ENCODE measurements at places on chromosomes 4 and X.

DNA sequence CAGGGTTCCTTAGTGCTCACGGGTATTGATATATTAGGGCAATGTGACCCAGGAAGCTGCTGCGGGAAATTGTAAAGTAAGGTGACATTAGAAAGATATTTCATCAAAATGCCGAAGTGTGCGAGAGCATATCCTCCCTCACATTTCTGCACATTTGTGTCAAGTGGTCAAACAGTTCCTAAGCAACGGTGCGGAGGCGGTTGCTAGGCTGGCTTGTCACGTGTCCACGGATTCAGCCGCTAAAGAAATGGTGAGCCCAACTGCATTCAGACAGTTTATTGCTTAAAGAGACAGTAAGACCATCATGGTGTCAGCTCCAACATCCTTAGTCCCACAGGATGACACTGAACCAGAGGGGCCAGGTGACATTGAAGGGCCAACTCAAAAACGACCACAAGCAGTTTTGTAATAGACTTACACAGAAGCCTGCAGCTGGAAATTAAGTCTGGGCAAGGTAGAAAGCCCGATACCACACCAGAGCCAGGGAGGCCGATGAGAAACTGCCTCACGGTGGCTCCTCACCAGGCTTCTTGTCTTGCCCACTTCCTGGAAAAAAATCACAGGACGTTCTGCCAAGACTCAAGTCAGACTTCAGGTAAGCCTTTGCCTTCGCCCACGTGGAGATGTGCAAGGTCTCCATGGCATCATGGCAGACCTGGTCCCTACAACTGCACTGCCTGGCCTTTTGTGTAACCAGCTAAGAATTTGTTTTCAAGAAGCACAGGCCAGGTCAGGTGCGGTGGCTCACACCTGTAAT lies 50.4 kb downstream of the USP11 start:
- DNase-seq = peak; percentile 2

- DNase-seq = no peak
Observed at GRCh38 chr4:90317785-90318184, 190.6 kb downstream of the CCSER1 start.

- no peak for DNase-seq
Observed at GRCh38 chr4:104451573-104451972, 43.1 kb downstream of the CXXC4 start.

- DNase-seq = peak; percentile 70
Observed at GRCh38 chr4:152100379-152101201, 339.8 kb upstream of the GATB start.

- DNase-seq = no peak
Observed at GRCh38 chr4:68499021-68499420, 51.8 kb downstream of the TMPRSS11E start.

GRCh38 chrX:20967725-20968124 lies 406.5 kb upstream of the CNKSR2 start:
- no peak for DNase-seq

GRCh38 chr4:175954685-175955084 lies 111.0 kb upstream of the WDR17 start:
- DNase-seq = no peak

DNA sequence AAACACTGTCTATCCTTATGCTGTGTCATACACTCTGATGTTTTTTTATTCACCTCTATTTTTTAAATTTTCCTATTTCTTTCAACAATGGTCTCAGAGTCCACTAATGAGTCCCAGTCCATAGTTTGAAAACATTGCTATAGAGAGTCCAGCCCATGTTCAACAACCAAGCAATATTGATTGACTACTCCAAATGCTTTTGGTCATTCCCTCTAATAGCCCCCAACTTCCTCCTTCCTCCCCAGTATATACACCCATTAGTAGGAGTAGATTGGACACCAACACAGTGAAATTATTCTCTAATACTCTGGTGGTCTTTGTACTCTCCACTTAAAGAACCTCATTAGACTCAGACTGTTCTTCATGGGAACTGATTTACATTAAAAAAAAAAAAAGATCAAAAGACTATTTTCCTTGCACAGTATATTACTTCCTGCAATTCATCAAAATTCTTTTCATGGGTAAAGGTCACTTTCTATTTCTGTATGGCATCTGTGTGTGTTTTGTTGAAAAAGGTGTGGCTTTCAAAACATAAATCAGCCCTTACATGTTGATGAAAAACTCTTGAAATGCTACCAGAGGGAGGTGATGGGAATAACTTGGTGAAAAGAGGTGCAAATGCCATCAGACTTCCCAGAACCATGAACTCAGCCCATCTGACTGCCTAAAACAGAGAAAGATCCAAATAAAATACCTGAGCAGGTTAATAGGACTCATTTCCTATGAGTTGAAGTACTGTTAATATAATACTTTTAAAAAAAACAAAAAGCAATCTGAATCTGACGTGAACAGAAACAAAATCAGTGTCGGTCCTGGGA lies 250.3 kb upstream of the KLF3 start:
- DNase-seq = no peak

DNA sequence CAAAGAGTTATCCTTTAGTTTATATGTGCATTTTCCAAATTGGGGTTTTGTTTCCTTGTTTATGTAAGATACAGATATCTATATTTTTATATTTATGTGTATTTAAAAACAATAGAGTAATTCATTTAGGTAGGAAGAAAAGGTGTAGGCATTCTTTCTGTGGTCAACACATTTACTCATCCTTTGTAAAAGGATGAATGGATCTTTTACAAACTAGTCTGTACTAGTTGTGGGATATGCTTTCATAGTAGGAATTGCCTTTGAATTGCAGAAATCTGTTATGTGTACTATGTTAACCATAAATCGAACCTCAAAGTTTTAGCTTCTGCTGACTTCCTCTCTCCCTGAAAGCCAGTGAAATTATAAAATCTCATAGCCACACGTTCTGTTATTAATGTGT lies 128.5 kb downstream of the REPS2 start:
- no peak for DNase-seq

DNA sequence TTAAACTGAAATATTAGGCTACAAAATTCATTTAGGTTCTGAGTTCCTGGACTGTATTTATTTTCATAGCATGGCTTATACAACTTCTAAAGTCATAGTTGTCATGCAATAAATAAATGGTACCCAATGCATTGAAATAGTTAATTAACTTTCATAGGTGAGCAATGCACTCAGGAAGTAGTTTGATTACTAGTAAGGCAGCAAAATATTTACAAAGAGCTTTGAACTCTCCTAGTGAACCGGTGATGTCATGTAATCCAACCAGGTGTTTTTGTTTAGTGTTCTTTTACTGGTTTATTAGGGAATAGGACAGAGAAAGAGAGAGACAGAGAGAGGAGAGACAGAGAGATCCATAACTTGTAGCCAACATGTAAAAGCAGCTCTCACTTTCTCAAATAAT lies 228.6 kb upstream of the CTSO start:
- DNase-seq = no peak

DNA sequence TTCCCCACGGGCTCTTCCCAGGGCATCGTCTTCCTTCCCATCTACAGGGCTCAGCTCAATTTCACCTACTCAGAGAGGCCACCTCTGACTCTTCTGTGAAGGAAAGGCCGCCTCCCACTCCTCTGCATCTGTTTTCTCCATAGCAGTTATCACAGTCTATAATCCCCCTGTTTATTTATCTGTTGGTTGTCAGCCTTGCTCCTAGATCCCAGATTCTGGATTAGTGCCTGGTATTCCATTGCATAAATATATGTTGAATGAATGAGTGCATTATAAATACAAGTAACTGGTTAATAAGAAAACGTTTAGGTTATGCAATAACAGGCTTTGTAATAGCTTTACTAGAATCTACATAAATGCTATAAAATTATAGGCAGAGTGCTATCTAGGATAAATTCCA lies 52.9 kb downstream of the NSG1 start:
- DNase-seq = no peak

DNA sequence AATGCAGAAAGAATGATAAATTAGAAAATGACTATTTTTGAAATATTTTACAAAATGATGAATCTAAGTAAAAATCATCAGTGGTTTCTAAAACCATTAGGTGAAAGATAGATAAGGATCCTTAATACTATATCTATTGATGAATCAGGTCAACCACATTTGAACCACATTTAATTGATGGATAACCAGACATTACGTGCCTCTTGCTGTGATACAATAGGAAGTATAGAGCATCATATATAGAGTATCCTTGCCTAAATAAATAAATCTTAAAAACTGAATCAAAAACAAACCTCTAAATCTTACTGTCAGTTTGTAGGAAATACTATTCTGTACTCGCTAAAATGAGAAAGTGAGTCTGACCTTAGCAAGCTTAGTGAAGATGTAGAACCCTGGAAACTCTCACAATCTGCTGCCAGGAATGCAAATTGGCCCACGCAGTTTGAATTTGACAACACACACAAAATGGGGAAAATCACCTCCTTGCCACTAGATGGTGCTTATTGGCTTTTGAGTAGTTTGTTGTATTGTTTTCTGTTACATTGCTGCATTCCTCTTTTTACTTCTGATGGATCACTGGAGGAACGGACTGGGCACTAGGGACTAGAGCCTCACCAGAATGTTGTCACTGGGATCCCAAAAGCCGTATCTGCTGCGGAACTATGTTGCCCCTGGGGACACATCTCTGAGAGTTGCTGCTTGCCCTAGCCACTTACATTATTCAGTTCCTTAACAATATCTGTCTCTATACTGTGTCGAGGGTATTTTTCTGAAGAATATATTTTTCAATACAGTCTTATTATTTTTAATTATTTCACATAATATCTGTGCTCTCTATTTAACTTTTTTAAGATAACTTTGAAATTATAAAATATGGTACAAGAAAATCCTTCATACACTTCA lies 25.4 kb upstream of the SLAIN2 start:
- DNase-seq = no peak

DNA sequence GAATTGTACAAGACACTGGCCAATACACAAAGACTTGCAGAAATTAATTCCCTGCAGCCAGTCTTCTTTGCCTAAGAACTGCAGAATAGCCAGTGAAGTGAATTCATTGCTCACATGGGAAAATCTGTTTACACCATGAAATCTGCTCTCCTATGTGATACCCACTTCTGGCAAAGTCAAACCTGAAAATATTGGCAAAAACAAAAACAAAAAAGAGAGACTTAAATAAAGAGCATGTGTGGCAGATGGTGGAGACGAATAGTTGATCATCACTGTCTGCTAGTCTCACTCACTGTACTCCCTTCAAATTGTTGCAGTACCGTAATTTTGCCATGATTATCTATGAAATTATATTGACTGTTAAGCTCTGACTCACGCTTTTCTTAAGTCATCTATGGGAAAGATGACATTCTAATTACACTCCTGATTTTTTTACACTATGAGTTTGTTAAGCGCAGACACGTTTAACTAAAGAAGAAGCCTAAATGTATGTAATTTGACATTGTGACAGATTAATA lies 406.8 kb downstream of the PCDH7 start:
- no peak for DNase-seq

DNA sequence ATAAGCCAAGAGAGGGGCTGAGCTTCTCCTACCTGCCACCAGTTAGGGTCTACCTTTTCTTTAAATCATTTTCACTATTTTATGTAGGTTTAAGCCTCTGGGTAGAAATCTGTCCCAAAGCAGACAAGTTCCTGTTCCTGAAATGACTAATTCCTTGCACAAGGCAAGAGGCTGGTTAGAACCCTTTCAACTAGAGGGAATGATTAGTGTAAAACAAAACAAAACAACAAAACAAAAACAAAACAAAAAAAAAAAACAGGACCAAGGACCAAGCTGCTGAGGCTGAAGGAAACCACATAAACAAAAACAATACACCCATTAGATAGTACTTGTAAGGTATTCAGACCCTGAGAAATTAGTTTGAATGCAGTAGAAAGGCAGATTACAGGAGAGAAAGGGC lies 62.7 kb downstream of the MAML3 start:
- DNase-seq = no peak

DNA sequence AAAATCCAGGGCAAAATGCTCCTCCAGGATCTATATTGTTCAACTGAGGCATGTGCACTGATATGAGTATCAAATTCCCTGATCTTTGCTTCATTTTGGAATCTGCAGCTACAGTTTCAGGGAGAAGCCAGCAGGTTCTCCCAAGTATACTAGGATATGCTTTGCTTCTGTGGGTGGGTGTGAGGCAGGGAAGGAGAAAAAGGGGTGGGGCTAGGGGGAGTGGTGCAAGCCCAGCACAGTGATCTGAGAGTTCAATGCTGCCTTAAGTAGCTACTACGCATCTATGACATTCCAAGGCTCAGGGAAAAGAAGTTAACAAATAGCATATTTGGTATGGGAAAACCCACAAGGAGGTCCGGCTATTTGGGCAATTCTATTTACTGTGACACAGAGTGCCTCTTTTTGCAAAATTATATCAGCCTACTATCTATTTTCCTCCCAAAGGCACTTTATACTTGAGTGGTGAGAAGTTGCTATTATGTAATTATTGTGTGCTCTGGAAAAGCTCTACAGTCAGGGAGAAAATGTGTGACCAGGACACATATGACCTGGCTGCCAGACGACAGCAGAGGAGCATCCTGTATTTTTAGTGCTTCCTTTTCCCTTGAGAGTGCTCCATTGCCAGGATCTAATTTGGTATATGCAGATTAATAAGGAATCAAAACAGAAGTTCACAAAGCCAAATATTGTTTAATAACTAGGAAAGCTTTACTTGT lies 162.0 kb downstream of the RNF150 start:
- DNase-seq = no peak

- peak; percentile 74 for DNase-seq
Observed at GRCh38 chrX:38561126-38561868, at the start of gene TSPAN7. TSPAN7 (plus strand) TSS chrX:38561542; CDS start chrX:38561547, 5 bp downstream.

- no peak for DNase-seq
Observed at GRCh38 chr4:144647590-144647989, 1.6 kb downstream of the HHIP start.

DNA sequence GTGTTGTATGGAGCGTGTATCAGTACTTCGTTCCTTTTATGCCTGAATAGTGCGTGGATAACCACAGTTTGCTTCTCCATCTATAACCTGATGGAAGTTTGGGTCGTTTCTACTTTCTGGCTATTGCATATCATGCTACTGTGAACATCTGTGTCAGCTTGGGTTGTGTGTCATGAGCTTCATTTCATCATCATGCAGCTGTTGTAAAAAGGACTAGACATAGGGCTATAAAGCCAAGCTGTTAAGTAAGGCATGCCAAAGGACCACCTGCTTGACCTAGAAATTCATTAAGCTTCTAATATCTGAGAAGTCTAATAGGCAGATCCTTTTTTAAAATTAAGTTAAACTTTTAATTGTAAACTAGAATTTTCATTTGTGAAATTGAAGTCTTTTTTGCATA lies 18.4 kb downstream of the SMS start:
- DNase-seq = no peak

DNA sequence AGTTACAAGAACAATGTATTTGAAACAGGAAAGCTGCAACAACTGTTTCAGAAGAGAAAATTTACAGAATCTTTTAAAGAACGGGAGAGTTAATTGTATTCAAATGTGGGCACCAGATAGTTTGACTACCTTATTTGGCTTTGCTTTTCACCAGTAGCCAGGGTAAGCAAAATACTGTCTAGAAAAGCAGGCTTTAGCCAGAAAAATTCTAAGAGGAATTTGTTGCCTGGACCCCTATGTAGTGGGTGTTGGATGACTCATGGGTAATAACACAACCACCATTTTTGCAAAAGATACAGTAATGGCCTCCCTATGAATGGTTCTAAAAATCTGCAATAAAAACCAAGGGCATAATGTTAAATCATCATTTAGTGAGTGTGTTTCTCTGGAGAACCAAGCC lies 233.4 kb upstream of the ANXA3 start:
- DNase-seq = no peak

GRCh38 chr4:166252487-166253402 lies 379.7 kb downstream of the TLL1 start:
- no peak for DNase-seq

- DNase-seq = no peak
Observed at GRCh38 chr4:95190751-95191436, 357.9 kb downstream of the UNC5C start.

- DNase-seq = no peak
Observed at GRCh38 chrX:38859602-38860001, 58.3 kb downstream of the MID1IP1 start.
